ENCODE measurements at places on chromosomes 4 and X.

DNA sequence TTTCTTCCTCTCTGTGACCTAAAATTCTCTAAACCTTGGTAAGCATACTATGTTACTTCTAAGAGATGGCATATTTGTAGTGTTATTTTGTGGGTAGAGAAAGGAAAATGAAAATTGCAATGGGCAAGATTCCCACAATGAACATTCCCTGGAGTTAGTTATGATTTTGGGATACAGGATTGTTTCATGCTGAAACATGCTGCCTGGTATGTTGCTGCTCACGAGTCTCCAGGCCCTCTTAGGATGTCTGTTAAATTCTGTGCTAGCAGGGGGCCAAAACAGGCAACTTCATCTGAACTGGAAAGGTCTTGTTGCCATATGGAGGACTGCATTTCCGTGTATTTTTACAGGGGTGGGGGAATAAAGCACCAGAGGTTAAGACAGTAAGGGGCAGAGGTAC lies 18.9 kb upstream of the MSMO1 start:
- DNase-seq = no peak

GRCh38 chr4:6491235-6491634 lies 18.8 kb upstream of the PPP2R2C start:
- DNase-seq = no peak

DNA sequence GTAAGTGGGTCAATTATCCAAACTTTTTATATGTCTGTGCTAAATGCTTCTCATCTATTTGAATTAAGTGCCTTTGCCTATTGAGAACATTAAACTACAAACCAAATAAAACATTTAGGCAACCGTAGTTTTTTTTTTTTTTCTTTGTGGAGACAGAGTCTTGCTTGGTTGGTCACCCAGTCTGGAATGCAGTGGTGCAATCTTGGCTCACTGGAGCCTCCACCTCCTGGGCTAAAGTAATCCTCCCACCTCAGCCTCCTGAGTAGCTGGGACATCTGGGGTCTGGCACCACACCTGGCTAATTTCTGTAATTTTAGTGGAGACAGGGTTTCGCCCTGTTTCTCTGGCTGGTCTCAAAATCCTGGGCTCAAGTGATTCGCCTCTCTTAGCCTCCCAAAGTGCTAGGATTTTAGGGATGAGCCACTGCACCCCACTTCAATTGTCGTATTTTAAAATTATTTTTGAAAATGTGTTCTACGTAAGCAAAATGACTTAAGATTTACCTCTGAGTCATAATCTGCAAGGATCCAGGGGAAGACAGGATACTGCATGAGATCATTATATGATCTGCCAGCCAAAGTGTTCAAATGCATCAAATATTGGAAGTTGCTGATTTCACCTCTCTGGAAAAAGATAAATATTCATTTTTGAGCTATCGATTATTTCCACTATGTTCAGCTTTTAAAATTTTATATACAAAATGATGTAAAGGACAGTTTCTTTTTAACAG lies 125.6 kb downstream of the CDS1 start:
- DNase-seq = no peak

GRCh38 chrX:39820938-39821708 lies 276.6 kb downstream of the BCOR start:
- no peak for DNase-seq

- DNase-seq = no peak
Measured at GRCh38 chr4:41745292-41746024, 3.1 kb downstream of the PHOX2B start.

DNA sequence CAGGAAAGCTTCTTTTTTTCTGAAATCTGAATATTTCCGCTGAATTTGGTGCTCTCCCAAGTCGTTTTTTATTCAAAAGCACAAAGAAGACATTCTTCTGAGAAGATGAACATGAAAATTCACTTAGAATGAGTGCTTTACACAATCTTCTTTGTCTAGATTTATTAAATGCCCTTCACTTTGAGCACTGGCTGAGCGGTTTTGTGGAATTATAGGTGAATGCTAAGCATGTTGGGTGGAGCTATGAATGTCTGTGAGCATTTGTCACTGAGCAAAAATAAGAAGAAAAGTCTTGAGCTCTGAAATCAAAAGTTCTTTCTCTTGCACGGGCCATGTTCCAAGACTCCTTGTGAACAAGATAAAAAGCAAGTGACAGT lies 13.1 kb downstream of the GASK1B start:
- DNase-seq = no peak

DNA sequence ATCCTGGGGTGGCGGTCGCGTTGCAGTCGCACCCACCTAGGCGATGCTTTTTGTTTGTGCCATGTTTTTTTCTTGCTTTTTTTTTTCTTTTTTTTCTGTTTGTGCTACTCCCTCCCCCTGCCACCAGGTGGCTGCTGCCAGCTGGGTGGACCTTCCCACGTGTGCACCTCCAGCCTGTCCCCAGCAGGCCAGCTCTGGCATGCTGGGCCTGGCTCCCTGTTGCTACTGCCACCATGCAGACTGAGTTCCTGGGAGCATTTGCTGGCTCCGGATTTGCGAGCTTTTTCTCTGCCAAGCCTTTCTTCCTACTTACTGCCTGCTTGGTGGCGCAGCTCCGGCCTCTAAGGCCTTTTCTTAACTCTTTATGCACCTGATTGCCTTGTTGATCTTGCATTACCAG lies 161.2 kb upstream of the WDFY3 start:
- DNase-seq = no peak

DNA sequence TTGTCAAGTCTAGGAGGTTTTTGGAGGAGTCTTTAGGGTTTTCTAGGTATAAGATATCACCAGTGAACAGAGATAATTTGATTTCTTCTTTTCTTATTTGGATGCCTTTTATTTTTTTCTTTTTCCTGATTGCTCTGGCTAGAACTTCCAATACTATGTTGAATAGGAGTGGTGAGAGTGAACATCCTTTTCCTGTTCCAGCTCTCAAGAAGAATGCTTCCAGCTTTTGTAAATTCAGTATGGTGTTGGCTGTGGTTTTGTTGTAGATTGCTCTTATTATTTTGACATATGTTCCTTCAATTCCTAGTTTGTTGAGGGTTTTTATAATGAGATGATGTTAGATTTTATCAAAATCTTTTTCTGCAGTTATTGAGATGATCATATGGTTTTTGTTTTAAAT lies 165.6 kb upstream of the WDFY3 start:
- no peak for DNase-seq

DNA sequence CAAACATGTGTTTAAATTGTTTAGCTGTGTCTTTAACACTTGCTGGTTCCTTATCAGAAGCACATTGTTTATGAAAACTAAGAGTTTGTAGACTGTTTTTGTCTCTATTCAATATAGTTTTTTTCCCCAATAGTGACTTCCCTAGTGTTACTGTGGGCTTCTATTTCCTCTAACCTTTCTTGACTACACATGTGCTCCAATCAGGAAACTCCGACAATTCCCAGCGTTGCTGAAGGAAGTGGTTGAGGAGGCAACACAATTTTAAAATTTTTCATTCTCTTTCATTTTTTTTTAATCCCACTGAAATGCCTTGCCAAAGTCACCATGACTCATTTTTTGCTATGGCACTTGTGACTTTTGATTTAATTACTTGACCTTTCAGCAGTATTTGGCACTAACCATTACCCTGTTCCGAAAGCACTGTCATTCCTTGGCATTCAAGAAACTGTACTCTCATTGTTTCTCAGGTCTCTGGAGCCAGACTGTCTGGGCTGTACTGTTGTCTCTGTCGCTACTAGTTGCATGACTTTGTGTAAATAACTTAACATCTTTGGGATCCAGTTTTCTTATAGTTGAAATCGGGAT lies 67.6 kb upstream of the FREM3 start:
- DNase-seq = no peak

DNA sequence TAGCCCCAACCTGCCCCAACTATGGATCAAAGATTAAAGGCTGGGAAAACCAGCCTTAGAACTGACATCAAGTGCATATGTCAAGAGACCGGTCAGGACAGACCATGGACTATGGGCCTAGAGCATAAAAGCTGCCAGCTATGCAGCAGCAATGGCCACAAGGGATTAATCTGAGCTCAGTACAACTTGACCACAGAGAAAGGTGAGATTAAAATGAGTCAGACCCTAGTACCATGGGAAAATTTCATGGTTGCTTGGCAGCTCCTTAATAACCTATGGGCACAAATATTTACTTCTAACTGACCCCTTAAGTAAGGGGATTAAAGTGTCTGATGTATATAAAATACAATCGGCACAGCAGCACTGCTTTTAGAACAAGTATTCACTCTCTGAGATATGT lies 54.4 kb downstream of the CBR4 start:
- no peak for DNase-seq

DNA sequence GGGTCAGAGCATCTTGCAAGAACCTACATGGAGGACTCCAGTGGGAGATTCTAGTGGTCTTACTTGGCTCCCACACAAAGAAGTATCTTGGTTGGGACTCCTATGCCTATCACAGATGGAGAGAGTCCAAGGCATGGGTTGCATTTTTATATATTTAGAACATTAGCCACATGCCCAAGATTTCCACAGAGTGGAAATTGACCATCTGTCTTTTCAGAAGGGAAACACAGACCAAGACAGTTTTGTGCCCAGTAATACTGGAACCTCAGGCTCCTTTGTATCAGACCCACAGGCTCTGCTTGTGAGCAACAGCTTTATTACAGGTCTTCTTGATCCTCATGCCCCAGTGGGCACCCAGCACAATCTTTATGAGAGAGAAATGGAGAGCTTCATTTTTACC lies 43.6 kb downstream of the PAGE2 start:
- no peak for DNase-seq

DNA sequence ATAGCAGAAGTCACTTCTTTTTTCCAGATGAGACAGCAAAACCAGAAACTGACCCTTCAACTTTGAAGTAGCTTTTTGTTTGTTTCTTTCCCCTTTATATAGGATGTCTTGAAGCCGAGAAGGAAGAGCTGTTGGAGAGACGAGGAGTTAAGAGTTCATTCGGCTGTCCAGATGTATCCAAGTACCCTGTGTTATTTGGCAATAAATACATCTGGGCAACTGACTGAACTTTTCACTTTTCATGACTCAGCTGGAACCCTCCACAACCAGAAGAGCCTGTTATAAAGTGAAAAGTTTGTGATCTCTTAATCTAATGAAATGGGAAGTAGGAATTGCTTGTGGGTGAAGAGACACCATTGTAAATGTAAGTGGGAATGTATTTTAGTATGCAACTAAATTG lies 131.2 kb downstream of the HTR2C start:
- no peak for DNase-seq

- no peak for DNase-seq
Measured at GRCh38 chrX:48761674-48762471, at the start of gene GLOD5. Gene GLOD5 (plus strand): TSS chrX:48761747. CDS start chrX:48761791, 44 bp downstream.

GRCh38 chr4:157076578-157076947 lies 613 bp downstream of the GLRB start:
- no peak for DNase-seq

GRCh38 chr4:18404642-18405041 lies 383.1 kb upstream of the LCORL start:
- DNase-seq = no peak

DNA sequence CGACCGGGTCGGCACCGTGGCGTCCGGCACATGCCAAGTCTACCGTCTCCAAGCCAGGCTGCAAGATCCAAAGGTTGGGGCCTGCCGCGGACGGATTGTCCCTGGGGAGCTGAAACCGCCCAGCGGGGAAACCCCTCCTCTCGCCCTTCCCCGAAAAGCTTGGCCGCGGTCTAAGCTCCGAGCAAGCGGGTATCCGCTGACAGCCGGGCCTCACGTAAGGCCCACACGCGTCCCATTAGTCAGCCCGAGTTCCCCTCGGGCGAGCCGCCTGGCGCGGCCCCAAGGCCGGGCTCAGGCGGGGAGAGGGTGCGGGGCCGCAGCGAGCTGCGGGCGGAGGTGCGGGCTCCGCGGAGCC lies 6.8 kb upstream of the BCOR start:
- peak; percentile 88 for DNase-seq

DNA sequence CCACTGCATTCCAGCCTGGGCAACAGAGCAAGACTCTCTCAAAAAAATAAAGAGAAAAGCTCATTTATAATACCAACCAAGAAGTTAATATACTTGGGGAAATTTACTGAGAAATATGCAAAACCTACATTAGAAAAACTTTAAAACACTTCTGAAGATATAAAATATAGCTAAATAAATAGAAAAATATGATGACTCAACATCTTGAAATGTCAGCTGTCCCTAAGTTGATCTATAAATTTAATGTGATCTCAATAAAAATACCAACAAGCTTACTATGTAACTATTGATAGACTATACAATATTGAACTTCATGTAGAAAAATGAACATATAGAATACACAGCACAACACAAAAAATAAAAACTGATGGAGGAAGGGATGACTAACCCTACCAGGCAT lies 87.5 kb upstream of the INTU start:
- DNase-seq = no peak

GRCh38 chr4:184441461-184442313 lies 32.7 kb downstream of the IRF2 start:
- no peak for DNase-seq

DNA sequence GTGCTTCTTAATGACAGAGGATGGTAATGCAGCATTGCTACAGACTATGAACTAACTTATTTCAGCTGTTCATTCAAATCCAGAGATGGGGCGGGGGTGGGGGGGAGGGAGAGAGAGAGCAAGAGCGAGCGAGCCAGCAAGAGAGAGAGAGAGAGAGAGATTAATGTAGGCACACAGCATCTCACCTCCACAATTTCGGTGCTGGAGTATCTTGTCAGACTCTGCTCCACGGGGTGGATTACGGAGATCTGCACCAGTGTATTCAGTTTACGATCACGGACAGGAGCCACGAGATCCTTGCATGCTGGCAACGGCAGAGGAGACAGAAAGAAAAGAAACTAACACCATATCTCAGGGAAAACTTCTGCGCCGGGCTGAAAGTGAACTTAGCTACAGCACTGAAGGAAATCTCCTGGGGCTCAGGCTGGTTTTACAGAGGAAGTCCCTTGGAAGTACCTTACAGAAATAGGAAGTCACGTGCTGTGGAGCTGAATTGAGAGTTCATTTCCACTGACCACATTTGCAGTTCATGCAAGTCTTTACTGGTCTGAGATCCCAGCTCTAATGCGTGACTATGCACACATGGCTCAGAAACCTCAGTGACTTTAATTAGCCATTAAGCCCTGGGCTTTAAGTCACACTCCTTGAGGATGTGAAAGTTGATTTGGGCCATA lies 440.9 kb downstream of the INPP4B start:
- peak; percentile 55 for DNase-seq

- no peak for DNase-seq
Measured at GRCh38 chr4:107094332-107094731, 58.2 kb upstream of the DKK2 start.

GRCh38 chrX:122220644-122221373 lies 963.3 kb upstream of the GRIA3 start:
- DNase-seq = no peak

DNA sequence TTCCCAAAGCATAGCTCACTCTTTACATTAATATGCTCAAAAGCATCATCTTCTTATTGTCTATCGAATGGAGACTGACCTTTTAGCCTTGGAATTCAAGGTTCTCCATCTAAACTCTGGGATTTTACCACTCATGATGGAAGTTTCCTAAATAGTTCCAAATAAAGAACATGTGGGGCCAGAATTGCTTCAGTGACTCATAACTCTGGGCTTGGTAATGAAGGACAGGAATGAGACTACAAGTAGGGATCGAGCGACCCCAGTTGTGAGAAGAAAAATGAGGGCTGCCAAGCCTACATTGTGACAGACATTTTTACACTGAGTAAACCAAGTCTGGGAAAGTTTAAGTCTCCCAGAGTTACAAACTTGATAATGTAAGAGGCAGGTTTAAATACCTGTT lies 269.9 kb downstream of the CBLL2 start:
- no peak for DNase-seq

- peak; percentile 28 for DNase-seq
Measured at GRCh38 chr4:78059524-78059889, 2.4 kb downstream of the FRAS1 start.

GRCh38 chr4:83331956-83332355 lies 2.7 kb downstream of the HPSE start:
- DNase-seq = peak; percentile 80

- no peak for DNase-seq
Measured at GRCh38 chr4:184563621-184564020, 85.6 kb downstream of the CASP3 start.

Measured in suppressor macrophage treated with lipopolysaccharide for 4 hours (primary cell).